ENCODE measurements at places on chromosomes 1 and 21. TPM values are rescaled to one million over a fixed set of nuclear protein-coding genes. Genes with fewer than 3 reads are reported as not detected.

The DCST1 gene
- total RNA-seq, result not detected

DNA sequence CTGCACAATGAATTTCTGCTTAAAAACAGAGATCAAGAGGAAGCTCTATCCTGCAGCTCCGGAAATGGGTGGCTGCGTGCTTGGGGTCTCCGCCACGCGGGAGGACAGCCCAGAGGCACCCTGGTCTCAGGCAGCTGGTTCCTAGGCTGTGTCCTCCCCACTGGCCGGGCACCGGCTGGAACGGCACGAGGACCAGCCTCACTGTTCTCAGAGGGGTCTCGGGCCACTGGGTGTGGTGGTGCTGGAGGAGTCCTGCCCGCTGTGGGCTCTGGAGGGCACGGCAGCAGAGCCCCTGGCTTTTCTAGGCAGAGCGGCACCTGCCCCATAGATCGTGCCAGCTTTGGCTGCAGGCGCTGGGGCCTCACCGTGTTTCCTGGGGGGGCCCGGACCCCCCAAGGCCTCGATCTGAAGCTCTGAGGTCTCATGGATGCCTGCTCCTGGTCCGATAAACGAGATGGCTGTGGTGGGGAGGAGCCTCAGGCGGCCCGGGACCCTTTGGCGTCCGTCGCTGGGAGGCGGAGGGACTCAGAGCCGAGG is 8.2 kb upstream of the RNF223 start:
- no peaks in the 10 kb centered on the region for H3K27me3 ChIP-seq
- no peak for DNase-seq
- H3K27ac ChIP-seq, result no peak overlapping the region
- no peak overlapping the region for H3K4me3 ChIP-seq

The RPE65 gene
- total RNA-seq, result not detected

DNA sequence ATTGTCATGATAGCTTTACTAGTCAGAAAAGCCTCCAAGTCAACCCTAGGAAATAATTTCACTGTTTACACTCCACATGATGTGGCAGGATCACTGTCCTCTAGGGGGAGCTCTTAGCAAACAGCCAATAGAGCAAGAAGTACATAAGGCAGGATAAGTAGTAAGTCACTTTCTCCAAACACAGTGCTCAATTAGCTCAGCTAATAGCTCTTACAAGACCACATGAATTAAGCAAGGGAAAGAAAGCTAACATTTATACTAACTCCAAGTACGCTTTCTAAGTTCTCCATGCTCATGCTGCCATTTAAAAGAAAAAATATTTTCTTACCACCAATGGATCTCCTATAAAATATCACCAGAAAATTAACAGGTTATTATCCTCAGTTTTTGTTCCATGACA is 66.9 kb upstream of the LRIF1 start:
- peaks cover 9% of the 10 kb centered on the region for H3K4me1 ChIP-seq
- H3K36me3 ChIP-seq, result no peaks in the 10 kb centered on the region
- DNase-seq, result peak; percentile 54
- H3K27me3 ChIP-seq, result no peaks in the 10 kb centered on the region

Data from WTC11 (cell line).